Psoas muscle (tissue), 8 donors: ENCODE measurements at places on chromosomes 1 and 21. TPM values are rescaled to one million over a fixed set of nuclear protein-coding genes. Genes with fewer than 3 reads are reported as not detected.

The TMEM234 gene
- 7.1 TPM for polyA plus RNA-seq

The CEP350 gene
- 11.1 TPM for polyA plus RNA-seq

The KRTAP19-7 gene
- polyA plus RNA-seq = not detected

The LAMB3 gene
- 2.0 TPM for polyA plus RNA-seq
